ENCODE measurements at places on chromosomes 5 and 9.

GRCh38 chr5:141843156-141843927, 34.9 kb downstream of the PCDH1 start:
- no peak for DNase-seq

GRCh38 chr9:110317911-110318310, 19.8 kb downstream of the TXNDC8 start:
- no peak for DNase-seq

GRCh38 chr9:100064872-100065581, 33.8 kb downstream of the ERP44 start:
- DNase-seq, result no peak

- no peak for DNase-seq
Observed at GRCh38 chr5:98318386-98318785, 455.1 kb upstream of the RGMB start.

- DNase-seq, result no peak
Observed at GRCh38 chr5:108728566-108729241, 19.0 kb upstream of the FER start.

DNA sequence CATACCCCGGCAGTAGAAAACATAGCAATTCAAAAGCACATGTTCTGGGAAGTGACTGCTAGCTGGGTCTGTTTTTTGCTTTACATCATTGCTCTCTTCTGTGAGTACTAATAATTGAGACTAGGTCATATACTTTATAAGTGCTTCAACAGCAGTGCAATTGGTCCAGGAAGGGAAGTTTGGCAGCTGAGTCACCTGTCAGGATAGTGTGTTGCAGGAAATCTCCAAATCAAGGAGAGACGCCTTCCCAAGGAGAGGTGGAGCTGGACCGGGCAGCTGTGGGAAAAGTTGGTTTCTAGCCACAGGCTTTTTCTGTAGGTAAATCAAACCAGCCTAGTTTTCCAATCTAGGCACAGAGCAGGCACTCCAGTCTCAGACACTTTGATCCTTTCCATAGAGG, 330.1 kb downstream of the ENC1 start:
- peak; percentile 55 for DNase-seq

- no peak for DNase-seq
Observed at GRCh38 chr5:84715091-84715490, 330.4 kb upstream of the EDIL3 start.

- DNase-seq, result no peak
Observed at GRCh38 chr5:66002415-66002814, 76.0 kb downstream of the ERBIN start.

GRCh38 chr5:142156839-142157463, 48.4 kb downstream of the NDFIP1 start:
- DNase-seq, result no peak

GRCh38 chr9:134695144-134695543, 53.5 kb downstream of the COL5A1 start:
- no peak for DNase-seq

GRCh38 chr9:116383936-116384335, 230.3 kb downstream of the PAPPA start:
- no peak for DNase-seq

- DNase-seq, result no peak
Observed at GRCh38 chr5:180640861-180641565, 8.4 kb downstream of the FLT4 start.

GRCh38 chr5:56326116-56326515, 93.0 kb upstream of the ANKRD55 start:
- no peak for DNase-seq

DNA sequence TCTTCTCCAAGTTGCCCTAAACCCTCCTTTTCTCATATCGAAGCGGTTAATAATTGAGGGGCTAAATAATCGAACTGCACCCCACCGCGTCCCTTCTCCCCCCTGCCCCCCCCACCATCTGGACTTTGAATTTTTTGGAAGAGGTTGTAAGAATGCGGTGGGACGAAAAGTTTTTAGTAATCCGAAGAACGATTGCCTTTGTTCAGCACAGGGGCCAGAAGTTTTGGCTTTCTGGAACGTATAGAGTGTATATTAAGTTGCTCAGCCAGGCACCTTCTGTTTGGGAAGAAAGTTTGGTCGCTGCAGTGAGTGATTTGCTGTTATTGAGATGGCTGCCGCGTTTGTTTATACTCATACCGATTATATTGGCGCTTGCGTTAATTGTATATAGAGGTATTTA, 518 bp downstream of the ERBIN start:
- peak; percentile 34 for DNase-seq

DNA sequence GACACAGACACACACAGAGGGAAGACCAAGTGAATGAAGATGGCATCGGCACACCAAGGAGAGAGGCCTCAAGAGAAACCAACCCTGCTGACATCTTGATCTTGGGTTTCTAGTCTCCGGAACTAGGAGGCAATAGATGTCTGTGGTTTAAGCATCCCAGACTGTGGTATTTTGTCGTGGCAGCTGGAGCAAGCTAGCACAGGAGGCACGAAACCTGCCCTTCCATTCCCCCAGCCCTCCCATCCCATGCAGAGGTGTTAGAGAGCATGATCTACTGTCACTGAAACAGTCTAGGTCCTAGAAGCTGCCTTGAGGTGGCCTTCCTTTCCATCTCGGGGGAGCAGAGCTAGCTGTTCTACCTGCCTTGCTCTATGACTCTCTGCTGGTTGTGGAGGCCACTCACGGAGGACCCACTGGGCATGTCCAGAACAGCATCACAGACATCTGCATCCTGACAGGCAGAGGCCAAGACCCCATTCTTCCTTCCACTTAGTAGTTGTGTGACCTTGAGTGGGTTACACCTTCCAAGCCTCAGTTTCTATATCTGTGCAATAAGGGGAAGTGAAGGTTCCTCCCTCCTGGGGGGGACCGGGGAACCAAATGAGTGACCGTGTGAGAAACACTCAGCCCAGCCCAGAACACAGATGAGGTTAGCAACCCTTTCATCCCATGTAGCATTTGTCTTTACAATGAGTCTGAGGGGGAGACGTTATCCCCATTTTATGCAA, 134.3 kb upstream of the BOD1 start:
- no peak for DNase-seq

DNA sequence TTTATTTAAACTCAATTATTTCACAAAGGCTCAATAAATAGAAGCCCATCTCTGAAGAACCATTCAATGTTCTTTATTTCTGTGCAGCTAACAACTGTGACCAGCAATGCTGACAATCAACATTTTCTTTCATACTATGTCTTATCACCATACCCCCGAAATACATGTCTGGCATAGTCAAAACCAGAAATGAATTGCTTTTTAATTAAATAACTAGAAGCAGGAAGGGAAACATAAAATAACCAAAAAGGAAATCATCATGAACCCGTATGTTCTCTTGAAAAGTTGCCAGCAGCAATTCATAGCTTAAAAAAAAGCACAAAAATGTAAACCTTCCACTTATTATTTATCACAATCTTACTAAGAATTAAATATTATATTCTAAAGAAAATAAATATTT, 212.4 kb downstream of the TMEM232 start:
- DNase-seq, result no peak

Data from right hindlimb (tissue), 1 donor.